Spleen (tissue), 13 donors: ENCODE measurements at places on chromosomes 3 and 15. TPM values are rescaled to one million over a fixed set of nuclear protein-coding genes. Genes with fewer than 3 reads are reported as not detected.

DNA sequence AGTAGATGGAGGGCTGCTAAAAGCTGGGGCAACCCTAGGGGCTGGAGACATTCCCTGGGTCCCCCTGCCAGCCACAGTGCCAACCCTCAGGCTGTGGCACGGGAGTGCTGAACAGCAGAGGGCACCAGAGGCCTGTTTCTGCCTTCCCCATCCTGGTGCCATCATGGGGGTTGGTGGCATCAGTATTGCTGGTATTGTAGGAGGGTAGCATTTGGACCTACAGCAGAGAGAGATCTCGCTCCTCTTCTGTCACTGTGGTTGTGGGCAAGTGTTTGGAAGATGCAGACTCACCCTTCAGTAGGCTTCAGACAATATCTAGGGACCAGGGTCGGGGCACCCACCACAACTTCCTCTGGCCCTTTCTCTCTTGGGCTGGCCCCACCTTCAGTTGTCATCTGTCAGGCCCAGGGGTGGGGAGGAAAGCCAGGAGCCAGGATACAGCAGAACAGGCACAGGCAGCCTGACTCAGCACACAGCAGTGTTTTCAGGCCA lies 123.5 kb downstream of the RPLP1 start:
- peak; percentile 91 for DNase-seq

DNA sequence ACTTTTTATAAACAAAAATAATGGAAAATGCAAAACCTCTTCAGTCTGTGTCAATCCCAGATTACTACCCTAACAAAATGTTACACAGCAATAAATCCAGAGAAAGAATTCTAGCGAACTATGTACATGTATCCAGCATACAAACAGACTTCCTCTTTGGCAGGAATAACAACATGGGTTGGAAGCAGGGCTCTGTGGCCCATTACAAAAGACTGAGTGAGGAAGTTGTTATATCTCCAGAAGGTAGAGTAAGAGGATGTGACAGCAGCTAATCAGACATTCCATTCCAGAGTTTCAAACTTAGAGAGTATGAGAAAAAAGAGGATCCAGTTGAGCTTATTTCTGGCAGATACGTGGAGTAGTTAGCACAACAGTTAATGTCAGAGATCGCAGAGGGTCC lies 294.0 kb upstream of the PLSCR5 start:
- DNase-seq: no peak

DNA sequence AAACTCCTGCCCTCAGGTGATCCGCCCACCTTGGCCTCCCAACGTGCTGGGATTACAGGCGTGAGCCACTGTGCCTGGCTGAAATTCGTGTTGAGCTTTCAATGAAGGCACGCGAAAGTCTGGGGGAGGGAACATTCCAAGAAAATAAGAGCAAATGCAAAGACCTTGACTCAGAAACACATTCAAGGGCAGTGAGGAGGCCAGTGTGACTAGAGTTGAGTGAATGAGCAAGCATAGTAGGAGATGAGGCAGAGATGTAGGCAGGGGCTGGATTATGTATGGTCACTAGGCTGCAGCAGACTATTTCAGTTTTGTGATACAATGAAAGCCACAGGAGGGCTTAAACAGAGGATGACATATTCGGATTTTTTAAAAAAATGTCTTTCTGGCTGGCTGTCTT lies 67.0 kb downstream of the SCN11A start:
- DNase-seq: no peak

DNA sequence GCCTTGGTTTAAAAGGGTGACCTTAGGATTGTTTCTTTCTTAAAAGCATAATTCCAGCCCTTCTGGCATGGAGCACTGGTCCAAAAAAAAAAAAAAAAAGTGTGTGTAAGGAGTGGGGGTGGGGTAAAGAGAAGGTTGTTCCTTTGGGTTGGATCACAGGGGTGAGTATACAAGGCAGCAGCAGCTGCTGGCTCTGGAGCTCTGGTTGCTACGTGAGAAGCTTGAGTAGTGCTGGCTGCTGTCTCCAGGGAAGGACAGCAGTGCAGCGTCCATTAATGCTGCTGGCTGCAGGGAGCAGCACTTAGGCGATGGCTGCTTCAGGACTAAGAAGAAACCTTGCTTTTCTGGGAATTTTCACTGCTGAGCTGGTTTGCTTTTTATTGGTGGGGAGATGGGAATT lies 2.3 kb downstream of the SETD5 start:
- DNase-seq: no peak

DNA sequence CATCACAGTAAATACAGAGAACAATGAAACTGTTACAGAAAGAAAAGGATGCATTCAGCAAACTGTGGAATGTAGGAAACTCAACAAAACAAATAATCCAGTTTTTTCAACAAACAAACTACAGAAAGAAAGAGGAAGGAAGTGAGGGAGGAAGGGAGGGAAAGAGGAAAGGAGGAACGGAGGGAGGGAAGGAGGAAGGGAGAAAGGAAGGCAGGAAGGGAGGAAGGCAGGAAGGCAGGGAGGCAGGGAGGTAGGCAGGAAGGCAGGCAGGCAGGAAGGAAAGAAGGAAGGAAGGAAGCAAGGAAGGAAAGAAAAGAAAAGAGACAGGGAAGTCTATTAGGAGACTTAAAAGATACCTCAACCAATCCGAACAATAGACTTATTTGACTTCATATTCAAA lies 135.7 kb downstream of the EFHB start:
- no peak for DNase-seq

The CSPG4 gene
- total RNA-seq: 4.1 TPM

The PLIN1 gene
- 0.86 TPM for total RNA-seq
